ENCODE measurements at places on chromosomes 6 and 20. TPM values are rescaled to one million over a fixed set of nuclear protein-coding genes. Genes with fewer than 3 reads are reported as not detected.

DNA sequence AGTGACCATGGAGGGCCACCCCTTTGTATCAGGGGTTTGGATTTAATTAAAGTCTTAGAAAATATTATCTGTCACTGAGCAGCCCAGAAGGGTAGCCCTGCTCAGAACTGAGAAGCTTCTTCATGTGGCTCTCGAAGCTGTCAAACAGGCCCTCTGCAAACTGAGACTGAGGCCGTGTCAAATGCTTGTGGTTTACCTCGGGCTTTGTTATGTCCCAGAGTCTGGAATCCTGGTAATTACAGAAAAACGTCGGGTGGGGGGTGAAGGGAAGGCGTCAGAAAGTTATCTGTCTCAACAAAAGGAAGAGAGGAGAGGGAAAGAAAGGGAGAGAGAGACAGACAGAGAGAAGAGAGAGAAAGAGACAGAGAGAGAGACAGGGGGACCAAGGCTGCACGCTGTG lies 200.8 kb downstream of the BMP7 start:
- DNase-seq: no peak

Gene EYS
- total RNA-seq: 0.10 TPM

DNA sequence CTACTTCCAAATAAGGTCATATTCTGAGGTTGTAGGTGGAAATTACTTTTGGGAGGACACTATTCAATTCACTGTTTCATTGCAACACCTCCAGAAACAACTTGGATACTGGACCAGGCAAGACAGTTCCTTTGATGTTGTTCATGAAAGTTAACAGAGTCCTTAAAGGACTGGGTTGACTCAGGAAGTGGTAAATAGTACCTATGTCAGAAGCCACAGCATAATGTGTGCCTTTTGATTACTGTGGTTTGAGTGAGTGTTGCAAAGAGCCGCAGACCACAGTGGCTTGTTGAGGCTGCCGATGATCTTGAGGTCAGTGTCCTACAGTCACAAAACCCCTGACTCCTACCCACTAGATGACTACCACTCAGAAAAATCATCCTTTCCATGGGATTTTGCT lies 10.9 kb downstream of the IL20RA start:
- DNase-seq: peak; percentile 84

- DNase-seq: no peak
Observed at GRCh38 chr6:22411376-22412105, 114.7 kb upstream of the PRL start.

DNA sequence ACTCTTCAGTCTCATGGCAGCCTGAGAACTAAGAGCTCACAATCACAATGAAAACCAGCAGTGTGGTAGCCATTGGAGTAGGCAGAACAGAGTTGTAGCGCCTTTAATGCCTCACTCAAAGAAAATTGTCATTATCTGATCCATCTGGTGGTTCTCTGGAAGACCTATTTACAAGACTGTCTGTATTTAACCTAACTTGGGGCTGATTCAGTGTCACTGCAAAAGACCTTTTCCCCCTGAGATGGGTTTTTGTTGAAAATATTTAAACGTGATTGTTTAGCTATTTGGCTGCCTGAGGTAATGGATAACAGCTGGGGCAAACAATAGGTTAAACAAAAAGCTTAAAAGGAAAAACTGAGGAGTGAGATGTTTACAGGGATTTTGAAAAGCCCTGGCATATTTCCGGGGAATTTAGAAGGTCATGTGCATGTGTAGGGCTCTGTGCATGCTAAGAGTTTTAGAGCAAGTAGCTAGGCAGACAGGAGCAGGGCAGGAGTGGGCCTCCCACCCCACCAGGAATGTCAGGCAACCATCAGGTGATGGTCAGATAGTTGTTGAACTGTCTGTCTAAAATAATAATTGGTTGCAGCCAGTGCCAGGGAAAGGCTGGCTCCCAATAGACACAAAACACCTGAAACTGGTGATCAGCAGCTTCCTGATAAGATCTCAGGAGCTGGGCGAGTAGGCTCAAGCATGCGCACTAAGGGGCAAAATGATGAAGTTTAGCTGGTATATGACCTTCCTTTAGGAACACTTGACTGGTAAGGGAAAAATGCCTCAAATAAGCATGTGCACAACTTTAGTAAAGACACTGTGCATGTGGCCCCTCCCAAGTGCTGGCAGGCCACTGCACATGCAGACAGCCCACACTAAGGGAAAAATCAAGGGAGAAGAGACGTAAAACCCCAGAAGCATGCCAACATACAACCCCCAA lies 70.8 kb upstream of the AKIRIN2 start:
- DNase-seq: peak; percentile 18

Gene WFDC10B
- not detected for total RNA-seq

DNA sequence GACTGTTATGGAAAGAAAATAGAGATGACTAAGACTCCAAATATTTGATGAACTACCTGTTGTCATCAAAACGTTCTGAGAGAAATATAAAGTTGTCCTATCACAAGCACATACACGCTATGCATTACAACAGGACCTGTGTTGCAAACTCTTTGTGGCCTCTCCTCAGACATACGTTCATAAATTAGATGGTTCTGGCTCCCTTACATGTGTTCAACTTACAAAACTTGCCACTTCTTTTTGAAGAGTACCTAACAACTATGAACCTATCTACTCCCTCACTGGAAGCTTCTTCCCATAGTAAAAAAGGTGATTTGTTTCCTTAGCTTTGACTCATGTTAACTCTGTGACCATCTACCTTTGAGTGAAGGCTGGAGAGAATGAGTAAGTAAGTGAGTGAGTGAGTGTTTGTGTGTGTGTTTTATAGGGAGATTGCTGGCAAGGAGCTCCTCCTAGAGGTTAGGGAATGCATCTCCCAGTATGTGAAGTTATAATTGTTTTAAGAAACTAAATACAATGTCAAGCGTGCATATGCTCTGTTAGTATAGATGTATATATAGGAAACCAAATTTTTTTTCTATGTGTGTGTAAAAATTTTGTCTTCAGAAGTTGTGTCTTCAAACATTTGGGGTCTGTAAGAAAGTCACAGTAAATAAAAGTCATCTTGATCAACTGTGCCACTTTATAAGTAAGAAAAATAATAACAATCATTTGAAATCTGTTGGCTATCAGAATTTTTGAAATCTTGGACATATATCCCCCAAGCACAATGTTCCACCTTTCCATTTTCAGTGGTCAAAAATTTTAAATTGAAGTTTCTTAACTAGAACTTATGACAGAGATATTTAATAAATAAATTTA lies 1211.1 kb upstream of the GJE1 start:
- DNase-seq: peak; percentile 94

DNA sequence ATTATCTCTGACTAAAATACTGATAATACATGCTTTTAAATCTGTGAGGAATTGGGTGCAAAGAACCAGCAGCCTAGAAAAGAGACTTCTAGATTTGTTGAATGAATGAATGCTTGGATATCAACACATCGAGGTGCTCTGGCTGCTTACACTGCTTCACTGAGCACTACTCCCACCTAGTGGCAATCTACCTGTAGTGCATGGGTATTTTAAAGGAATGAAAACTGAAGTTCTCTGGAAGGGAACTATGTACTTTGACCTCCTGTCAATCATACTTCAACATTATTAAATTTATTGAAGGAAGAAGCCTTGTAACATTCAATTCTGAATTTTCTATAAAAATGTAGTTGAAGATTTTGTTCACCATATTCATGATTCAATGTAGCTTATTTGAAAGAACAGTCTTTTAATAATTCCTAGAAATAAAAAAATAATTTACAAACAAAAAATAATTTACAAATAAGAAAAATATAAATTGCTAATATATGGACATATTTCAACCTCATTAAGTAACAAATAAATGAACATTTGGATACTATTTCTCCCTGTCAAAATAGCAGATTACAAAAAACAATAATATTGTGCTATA lies 111.2 kb upstream of the MMS22L start:
- peak; percentile 66 for DNase-seq

DNA sequence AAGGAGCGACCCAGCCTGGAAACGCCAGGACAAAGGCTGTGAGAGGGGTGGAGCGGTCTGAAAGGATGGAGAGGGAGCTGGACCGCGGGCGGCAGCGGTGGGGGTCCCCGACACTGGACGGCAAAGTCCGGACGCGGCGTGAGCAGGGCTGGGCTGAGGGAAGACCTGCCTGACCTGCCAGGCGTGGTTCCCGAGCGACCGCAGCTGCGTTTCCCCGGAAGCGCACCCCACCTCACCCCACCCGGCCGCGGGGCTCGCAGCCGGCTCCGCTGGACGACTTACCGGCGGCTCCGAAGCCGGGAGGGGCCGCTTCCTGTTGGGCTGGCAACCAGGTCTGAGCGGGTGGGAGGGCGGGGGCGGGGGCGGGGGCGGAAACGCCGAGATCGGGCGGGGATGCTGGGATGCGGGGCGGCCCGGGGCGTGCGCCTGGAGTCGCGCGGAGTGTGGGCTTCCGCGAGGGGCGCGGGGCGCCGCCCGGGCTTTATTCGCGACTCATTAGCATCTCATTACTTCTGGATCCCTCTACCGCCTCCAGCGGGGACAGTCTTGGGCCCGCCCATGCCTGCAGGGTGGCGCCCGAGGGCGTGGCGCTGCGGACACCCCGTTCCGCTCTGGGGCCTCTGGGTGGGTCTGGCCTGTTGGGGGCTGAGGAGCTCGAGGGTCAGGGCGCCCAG lies at the start of gene MICAL1:
Gene MICAL1 (minus strand): TSS at position 336 of the 674 bp plus-strand sequence. CDS start 1,576 bp downstream, outside the sequence.
- no peak for DNase-seq

- no peak for DNase-seq
Observed at GRCh38 chr20:47127999-47128398, 228.5 kb downstream of the ZMYND8 start.

GRCh38 chr6:70844301-70844700 lies 112.6 kb downstream of the B3GAT2 start:
- no peak for DNase-seq

DNA sequence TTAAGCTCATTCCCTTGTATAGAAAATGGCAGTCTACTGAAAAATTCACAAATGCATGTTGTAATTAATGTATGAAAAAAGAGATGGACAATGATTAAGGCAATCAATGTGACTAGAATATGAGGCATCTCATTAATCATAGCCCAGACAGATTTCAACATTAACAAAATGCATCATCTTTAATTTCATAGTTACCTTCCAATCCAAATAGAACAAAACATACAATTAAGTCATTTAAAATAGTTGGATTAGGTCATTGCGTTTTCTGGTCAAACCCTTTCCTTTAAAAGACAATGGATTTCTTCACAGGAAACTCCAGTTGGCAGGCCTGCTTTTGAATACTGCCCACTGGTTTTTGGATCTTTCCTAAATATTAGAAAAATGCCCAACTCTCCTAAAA lies 203.9 kb downstream of the HAO1 start:
- no peak for DNase-seq

DNA sequence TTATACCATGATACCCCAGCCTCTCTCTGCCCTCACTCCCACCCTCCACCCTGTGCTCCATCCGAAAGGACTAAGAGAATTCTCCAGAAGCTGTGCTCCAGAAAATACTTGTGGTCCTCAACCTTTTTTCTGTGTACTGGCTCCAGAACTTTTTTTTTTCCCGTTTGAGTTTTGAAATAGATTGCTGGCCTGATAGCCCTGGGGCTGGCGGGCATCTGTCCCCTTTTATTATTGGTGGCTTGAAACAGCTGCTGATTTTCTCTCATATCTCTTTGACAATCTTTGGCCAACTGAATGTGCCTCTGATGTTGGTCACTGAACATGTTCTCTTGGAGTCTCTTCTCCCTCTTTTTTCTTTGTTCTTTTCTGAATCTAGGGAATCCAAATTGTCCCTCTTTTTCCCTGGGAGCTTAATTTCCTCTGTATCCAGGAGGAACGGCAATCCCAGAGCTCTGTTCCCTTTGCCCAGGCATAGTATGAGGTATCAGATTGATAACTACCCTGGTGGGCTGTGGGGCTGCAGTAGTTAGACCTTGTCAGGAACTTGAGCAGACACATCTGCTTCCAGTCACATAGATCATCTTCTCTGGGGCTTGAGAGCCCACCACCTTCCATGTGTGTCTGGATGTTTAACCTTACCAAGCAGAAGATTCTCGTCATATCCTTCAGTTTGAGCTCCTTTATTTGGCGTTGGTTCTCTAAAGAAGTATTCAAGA lies 1.6 kb downstream of the PPARD start:
- DNase-seq: no peak

DNA sequence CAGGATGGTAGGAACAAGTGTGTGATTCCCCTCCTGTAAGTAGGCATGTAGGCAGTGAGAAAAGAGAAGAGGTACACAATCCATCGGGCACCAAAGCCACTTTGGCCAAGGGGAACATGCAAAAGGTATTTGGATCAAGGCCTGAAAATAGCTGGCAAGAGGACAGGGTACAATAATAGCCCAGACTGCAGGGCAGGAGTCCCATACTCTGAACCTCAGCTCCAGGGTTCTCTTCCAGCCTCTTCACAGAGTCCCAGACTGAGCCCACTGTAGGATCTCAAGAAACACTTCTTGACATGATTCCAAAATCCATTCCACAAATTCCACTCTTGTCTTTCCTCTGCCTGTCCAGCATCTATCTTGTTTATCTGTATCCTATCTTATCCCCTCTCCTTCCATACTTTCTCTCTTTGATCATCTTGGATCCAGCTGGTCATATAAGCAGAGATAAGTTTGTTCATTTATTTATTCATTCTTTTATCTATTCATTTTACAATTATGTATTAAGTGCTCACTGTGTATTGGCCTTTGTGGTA lies 19.7 kb downstream of the ACSS2 start:
- no peak for DNase-seq

DNA sequence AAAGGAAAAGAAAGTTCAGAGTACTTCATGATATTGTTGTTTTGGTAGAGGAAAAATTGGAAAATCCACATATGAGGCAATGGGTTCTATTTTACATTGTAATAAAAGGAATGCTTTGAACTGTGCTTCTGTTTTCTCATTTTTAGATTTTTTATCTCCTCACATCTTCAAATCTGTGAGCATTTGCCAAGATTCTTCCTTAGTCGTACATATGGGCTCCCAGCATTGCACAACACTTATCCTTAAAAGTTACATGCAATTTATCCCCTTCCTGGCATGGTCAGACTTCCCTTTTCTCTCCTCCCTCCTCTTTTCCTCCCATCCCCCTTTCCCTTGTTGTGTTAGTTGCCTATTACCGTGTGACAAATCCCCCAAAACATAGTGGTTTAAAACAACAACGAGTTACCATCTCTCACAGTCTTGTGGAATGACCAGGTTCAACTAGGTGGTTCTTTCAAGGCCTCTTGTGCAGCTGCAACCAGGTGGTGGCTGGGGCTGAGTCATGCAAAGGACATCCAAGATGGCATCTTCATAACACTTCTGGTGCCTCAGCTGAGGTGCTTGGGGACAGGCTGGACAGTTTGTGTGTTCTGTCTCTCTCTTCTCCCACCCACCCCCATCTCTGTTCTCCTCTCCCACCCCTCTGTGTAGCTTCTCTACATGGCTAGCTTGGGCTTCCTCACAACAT lies 68.7 kb downstream of the TXNDC5 start:
- DNase-seq: no peak

DNA sequence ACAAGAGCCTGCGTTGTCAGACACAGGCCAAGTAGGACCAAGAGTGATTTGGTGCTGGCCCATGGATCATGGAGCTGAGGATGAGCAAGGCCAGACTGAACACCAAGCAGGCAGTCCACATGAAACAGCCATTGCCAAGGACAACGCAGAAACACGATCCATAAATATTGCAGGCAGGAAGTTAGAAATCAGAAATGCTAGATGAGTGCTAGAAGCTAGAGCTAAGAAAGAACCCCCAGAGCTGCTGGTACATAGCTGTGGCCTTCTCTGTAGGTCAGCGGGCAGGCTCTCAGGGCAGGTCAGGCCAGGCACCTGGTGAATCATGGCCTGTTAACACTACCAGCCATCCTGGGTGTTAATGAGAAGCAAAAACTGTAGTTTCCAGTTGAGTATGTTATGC lies 119.7 kb downstream of the ALDH8A1 start:
- DNase-seq: peak; percentile 82

Gene TINAG
- total RNA-seq: 16.5 TPM

- DNase-seq: no peak
Observed at GRCh38 chr20:17844133-17844429, 124.5 kb downstream of the SNX5 start.

Gene BFSP1
- 2.3 TPM for total RNA-seq

Gene TREM1
- total RNA-seq: not detected

Measured in renal cortical epithelial cell (primary cell).